ENCODE measurements at places on chromosomes 12 and 14.

DNA sequence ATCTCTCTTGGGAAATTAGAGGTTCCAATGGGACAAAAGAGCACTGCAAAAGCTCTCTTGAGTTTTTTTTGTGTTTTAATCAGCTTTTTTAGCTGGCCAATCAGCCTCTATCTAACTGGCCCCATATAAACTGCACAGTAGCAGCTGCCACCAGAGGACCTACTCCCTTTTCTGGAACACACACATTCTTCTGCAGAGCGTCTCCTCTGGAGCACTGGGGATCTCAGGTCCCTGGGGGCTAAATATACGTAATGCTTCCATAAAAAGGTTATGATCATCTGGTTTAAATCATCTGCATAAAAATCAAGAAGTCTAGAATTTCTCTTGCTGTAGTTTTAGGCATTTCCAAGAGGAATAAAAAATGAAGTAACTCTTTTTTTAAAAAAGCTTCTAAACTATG is 32.3 kb downstream of the TSPAN8 start:
- DNase-seq, result no peak

- DNase-seq, result no peak
Measured at GRCh38 chr12:4569261-4569660, 7.3 kb downstream of the DYRK4 start.

- DNase-seq, result no peak
Measured at GRCh38 chr12:45930369-45930768, 60.0 kb downstream of the SCAF11 start.

GRCh38 chr12:38159092-38159551 is 157.5 kb upstream of the ALG10B start:
- DNase-seq, result no peak

- no peak for DNase-seq
Measured at GRCh38 chr12:49865782-49866135, 22.9 kb upstream of the BCDIN3D start.
